A549 treated with Mapracorat at 1 μM for 4 hours (cell line): ENCODE measurements at places on chromosomes 11 and 22. TPM values are rescaled to one million over a fixed set of nuclear protein-coding genes. Genes with fewer than 3 reads are reported as not detected.

The MS4A6A gene
- total RNA-seq = not detected in 5 replicates

The TBX1 gene
- total RNA-seq = 2.7 to 5.0 TPM (median 4.0 TPM) in 5 replicates

The C22orf42 gene
- total RNA-seq = not detected in 5 replicates

The ARHGAP32 gene
- 2.8 to 5.1 TPM (median 4.0 TPM) in 5 replicates for total RNA-seq

The INPP5J gene
- total RNA-seq = 0.44 to 0.56 TPM (median 0.54 TPM) in 5 replicates

The KRTAP5-11 gene
- total RNA-seq = not detected in 5 replicates

The KLHL35 gene
- 0.63 to 1.5 TPM (median 1.3 TPM) in 5 replicates for total RNA-seq

The ALDH3B2 gene
- not detected in 5 replicates for total RNA-seq

The PLEKHB1 gene
- total RNA-seq = 0.73 to 1.5 TPM (median 0.86 TPM) in 5 replicates

The ANKRD13D gene
- total RNA-seq = 19.3 to 28.6 TPM (median 26.2 TPM) in 5 replicates

The DCDC1 gene
- total RNA-seq = 0.39 to 0.70 TPM (median 0.52 TPM) in 5 replicates

The PHOX2A gene
- not detected in 5 replicates for total RNA-seq

The PRSS23 gene
- 410 to 471 TPM (median 427 TPM) in 5 replicates for total RNA-seq

The TSGA10IP gene
- total RNA-seq = not detected in 5 replicates

The SORL1 gene
- total RNA-seq = 0.97 to 2.0 TPM (median 1.5 TPM) in 5 replicates

The MS4A6E gene
- not detected in 5 replicates for total RNA-seq

The UBE4A gene
- 8.8 to 10.1 TPM (median 9.4 TPM) in 5 replicates for total RNA-seq

The KRTAP5-7 gene
- not detected in 5 replicates for total RNA-seq

The CRACR2B gene
- total RNA-seq = 4.0 to 6.3 TPM (median 5.2 TPM) in 5 replicates

The SLCO2B1 gene
- 2.9 to 3.9 TPM (median 3.5 TPM) in 5 replicates for total RNA-seq

The SLC22A9 gene
- not detected in 5 replicates for total RNA-seq

The CPSF7 gene
- 68.6 to 73.2 TPM (median 71.1 TPM) in 5 replicates for total RNA-seq

The SCGB1D4 gene
- total RNA-seq = not detected in 5 replicates
